Mammary epithelial cell (primary cell): ENCODE measurements at places on chromosomes 6 and 20.

DNA sequence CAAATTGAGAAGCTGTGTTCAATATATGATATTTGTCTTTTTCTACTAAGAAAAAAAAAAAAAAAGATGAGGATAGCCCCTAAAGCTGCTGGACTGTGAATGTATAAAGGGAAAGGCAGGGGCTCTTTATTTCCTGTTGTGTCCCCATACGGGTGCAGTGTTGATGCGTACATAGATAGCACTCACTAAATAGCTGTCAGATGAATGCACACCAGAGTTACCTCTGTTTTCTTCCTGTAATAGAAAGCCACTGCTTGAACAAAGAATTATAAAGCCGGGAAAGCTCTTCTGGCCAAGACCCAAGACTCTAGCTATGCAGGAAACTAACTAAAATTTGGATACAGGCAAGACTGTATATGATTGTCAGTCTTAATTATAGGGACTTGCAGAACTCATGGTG is 260.0 kb downstream of the FARS2 start:
- DNase-seq = no peak

GRCh38 chr20:23164176-23164601 is 78.1 kb upstream of the CD93 start:
- DNase-seq = no peak

GRCh38 chr20:33262658-33263065 is 20.4 kb upstream of the BPIFB1 start:
- peak; percentile 54 for DNase-seq

GRCh38 chr6:163324688-163325389 is 89.7 kb upstream of the QKI start:
- DNase-seq = no peak

DNA sequence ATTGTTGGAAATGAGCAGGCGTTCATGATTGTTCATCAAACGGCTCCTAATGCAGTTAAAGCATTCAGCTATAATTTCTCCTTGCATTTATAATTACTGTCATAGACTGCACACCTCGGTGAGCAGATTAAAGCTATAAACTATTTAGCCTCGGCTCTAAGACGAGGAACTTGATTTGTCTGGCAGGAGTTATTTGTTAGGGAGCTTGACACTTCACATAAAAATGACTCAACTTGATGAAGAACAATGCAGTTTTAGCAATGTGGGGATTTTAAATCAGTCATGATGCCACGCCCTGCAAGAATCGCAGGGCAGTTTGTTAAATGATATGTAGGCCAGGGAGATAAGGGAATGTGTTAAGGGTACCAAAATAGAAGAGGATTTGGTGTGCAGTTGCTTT is 290.2 kb downstream of the TSHZ2 start:
- peak; percentile 3 for DNase-seq

GRCh38 chr6:44738601-44739146 is 351.2 kb downstream of the CDC5L start:
- peak; percentile 21 for DNase-seq

- DNase-seq = no peak
Measured at GRCh38 chr20:8706961-8707700, 361.8 kb upstream of the PLCB4 start.

GRCh38 chr20:22716821-22717351 is 132.5 kb upstream of the FOXA2 start:
- DNase-seq = no peak
